IMR-90 (cell line): ENCODE measurements at places on chromosomes 16 and 17. TPM values are rescaled to one million over a fixed set of nuclear protein-coding genes. Genes with fewer than 3 reads are reported as not detected.

DNA sequence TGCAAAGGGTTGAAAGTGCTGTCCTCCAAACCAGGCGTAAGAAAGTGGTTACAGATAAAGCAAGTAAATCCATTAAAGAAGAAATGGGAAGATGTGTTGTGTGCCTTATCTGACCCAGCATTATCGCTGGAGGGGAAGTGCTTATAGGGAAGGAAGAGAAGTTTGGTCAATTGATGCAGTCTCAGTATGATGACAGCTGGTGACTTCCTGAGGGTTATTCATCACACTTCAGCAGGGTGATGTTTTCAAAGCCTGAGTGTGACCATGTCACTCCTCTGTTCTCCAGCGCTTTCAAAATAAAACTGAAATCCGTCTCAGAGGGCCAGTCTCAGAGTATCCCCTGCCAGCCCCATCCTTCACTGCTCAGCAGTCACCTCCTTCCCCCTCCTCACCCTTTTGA is 505.4 kb upstream of the RBFOX1 start:
- no peak overlapping the region for H3K4me3 ChIP-seq
- no peaks in the 10 kb centered on the region for H3K4me1 ChIP-seq
- no peak overlapping the region for H3K27ac ChIP-seq
- no peaks in the 10 kb centered on the region for H3K36me3 ChIP-seq
- no peak for DNase-seq

DNA sequence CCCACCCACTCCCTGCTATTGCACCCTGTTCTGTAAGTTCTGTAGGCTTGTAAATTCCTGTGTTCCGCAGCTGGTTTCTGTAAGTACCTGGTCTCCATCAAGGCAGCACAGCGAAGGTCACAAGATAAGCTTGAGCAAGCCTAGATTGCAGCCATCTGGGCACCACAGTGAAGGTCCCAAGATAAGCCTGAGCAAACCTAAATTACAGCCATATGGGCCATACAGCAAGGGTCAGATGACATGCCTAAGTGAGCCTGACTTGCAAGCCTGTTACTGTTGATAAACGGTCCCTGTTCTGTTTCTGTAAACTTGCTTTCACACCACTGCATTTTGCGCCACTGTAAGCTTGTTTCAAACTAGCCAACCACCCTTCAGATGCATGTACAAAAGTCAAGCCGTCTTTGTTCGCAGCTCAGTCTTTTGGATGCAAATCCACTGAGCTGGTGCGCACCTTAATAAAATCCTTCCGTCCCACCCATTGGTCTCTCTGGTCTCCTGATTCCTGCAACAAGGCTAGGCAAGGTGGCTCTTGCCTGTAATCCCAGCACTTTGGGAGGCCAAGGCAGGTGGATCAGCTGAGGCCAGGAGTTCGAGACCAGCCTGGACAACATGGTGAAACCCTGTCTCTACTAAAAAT is 42.6 kb upstream of the ATF7IP2 start:
- no peaks in the 10 kb centered on the region for H3K4me1 ChIP-seq
- no peaks in the 10 kb centered on the region for H3K36me3 ChIP-seq
- DNase-seq, result no peak
- H3K27me3 ChIP-seq, result no peaks in the 10 kb centered on the region
- no peak overlapping the region for H3K27ac ChIP-seq

DNA sequence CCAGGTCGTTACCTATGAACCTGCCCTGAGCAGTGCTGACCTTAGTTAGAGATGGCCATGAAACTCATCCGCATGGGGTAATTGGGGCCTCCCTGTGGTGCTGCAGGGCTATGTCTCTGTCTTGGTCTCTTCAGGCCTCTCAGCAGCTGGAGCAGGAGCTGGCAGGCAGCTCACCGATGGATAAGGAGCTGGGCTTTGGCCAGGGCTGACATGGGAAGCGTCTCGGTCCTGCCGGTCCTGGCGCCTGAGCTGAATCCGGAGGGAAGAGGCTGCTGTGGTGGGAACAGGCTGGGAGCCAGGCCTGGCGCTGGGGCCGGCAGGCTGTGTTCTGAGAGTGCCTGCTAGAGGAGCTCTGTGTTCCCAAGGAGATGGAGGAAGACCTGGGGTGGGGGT is 10.1 kb downstream of the IL32 start:
- H3K4me1 ChIP-seq, result no peaks in the 10 kb centered on the region
- H3K27me3 ChIP-seq, result peaks cover 53% of the 10 kb centered on the region
- H3K4me3 ChIP-seq, result no peak overlapping the region
- H3K36me3 ChIP-seq, result no peaks in the 10 kb centered on the region
- no peak for DNase-seq

- H3K27me3 ChIP-seq, result no peaks in the 10 kb centered on the region
- DNase-seq, result peak; percentile 47
- peaks cover 3% of the 10 kb centered on the region; the same call in 1 of the 2 replicates for H3K4me1 ChIP-seq
- no peak overlapping the region for H3K27ac ChIP-seq
- no peak overlapping the region for H3K4me3 ChIP-seq
These were observed 32.1 kb upstream of the JPT2 start for GRCh38 chr16:1645914-1646525.

Gene SMURF2
- 736 and 774 TPM in 2 replicates for total RNA-seq

Gene SLC35G6
- not detected in 2 replicates for total RNA-seq

- no peak overlapping the region for H3K27ac ChIP-seq
- H3K27me3 ChIP-seq, result no peaks in the 10 kb centered on the region
- H3K4me1 ChIP-seq, result peaks cover 5% of the 10 kb centered on the region
- DNase-seq, result no peak
- H3K36me3 ChIP-seq, result peaks cover 28% of the 10 kb centered on the region
These were observed 1.4 kb downstream of the CHMP6 start for GRCh38 chr17:80992948-80993624.

Gene MSL1
- 28.3 and 29.7 TPM in 2 replicates for total RNA-seq

GRCh38 chr17:14321476-14321949 is 20.6 kb downstream of the HS3ST3B1 start:
- H3K36me3 ChIP-seq, result no peaks in the 10 kb centered on the region
- no peak for DNase-seq
- H3K27ac ChIP-seq, result no peak overlapping the region
- peaks cover 9% of the 10 kb centered on the region for H3K4me1 ChIP-seq
- no peaks in the 10 kb centered on the region for H3K27me3 ChIP-seq
- H3K4me3 ChIP-seq, result no peak overlapping the region

GRCh38 chr17:68606451-68607307 is 5.5 kb upstream of the FAM20A start:
- no peak for DNase-seq
- H3K4me3 ChIP-seq, result no peak overlapping the region

Gene SMIM36
- total RNA-seq, result not detected in 2 replicates

DNA sequence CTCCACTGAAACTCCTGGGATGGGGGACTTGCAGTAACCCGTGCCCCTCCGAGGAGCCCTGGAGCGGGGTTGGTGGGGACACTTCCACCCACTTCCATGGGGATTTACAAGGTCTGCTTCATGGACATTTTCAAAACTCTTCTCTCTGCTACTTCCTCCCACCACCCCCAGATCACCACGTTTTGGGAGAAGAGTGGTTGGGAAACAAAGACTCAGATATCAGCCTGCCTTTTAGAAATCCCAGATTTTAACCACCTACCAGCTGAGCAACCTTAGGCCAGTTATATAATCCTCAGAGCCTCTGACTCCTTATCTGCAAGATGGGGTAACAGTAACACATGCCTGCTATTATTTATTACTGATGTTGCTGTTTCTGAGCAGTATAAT is 184.8 kb downstream of the CCDC182 start:
- H3K27me3 ChIP-seq, result no peaks in the 10 kb centered on the region
- no peak overlapping the region for H3K27ac ChIP-seq
- no peak for DNase-seq
- H3K4me1 ChIP-seq, result peaks cover 10% of the 10 kb centered on the region
- no peak overlapping the region for H3K4me3 ChIP-seq

Gene LGALS9
- 0.54 and 0.83 TPM in 2 replicates for total RNA-seq

DNA sequence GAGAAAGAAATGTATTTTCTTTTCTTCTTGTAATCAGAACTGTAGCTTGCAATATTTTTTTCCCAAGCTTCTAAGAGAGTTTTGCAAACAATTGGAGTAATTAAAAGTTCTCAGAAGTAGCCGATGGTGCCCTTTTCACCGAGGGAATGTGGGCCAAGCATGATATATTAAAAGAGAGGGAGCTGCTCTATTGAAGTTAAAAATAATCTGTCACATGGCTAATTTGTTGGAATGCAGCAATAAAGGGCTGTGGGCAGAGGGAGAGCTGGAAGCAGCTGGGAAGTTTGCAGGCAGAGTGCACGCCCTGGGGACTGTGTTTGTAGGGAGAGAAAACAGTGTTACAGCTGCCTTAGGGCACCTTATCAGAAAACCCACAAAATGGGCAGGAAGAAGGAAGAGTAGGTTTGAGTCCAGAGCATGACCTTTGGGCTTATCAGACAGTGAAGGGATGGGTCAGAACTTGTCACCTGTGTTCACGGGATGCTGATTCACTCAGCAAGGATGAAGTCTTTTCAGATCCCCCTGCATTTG is 18.5 kb upstream of the TERF2 start:
- DNase-seq, result peak; percentile 40
- H3K27me3 ChIP-seq, result no peaks in the 10 kb centered on the region
- no peak overlapping the region for H3K4me3 ChIP-seq
- H3K27ac ChIP-seq, result no peak overlapping the region
- no peaks in the 10 kb centered on the region for H3K36me3 ChIP-seq

GRCh38 chr16:19400711-19401110 is 17.0 kb upstream of the TMC5 start:
- H3K27ac ChIP-seq, result no peak overlapping the region
- no peaks in the 10 kb centered on the region for H3K36me3 ChIP-seq
- H3K4me3 ChIP-seq, result no peak overlapping the region
- no peaks in the 10 kb centered on the region for H3K4me1 ChIP-seq
- H3K27me3 ChIP-seq, result no peaks in the 10 kb centered on the region
- DNase-seq, result no peak

DNA sequence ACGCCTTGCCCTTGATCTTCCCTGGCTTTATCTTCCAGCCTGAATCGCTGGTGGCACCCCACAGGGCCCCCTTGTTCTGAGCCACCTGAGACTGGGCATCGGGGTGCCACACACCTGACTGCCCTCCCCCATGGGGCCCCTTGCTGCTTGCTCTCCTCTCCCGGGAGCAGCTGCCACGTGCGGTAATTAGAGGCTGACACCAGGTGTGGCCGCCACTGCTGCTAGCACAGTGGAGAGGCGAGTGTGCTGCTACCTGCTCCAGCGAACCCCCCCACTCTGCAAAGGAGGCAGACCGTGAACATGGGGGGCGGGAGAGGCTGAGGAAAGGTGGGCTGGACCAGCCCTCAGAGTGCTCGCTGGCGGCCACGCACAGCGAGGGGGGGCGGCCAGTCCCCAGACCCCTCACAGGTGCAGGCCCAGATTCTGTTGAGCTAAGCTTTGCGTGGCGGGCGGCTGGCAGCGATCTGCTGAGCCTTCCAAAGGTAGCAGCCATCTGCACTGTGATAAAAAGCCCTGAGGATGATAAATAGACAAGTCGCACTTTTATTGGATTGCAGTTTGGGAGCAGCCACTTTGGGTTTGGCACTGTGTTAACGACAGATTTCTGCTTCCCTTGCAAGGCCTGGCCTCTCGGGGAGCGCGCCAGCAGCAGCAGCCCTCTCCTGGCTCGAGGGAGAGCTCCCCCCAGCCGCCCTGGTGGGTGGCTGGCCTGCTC is 167.9 kb upstream of the GSE1 start:
- H3K27ac ChIP-seq, result no peak overlapping the region
- H3K36me3 ChIP-seq, result peaks cover 2% of the 10 kb centered on the region; the same call in 1 of the 2 replicates
- no peaks in the 10 kb centered on the region for H3K4me1 ChIP-seq

GRCh38 chr17:66717641-66718058 is 117.3 kb upstream of the CACNG5 start:
- no peak overlapping the region for H3K27ac ChIP-seq
- DNase-seq, result peak; percentile 12
- no peaks in the 10 kb centered on the region for H3K27me3 ChIP-seq
- H3K36me3 ChIP-seq, result peaks cover 7% of the 10 kb centered on the region; the same call in 1 of the 2 replicates
- H3K4me3 ChIP-seq, result no peak overlapping the region

DNA sequence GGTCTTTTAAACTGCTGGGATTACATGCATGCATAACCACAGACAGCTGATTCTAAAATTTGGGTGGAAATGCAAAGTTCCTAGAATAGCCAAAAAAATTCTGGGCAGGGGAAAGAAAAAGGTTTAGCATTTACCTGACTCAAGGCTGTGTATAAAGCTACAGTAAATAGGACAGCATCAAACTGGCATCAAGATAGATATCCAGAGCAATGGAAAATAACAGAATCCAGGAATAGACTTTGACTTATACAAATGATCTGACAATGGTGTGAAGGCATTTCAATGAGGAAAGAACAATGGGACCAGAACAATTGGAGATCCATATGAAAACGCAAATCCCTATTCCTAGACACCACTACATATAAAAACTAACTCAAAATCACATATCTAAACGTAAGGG is 12.9 kb downstream of the ANKFY1 start:
- H3K27me3 ChIP-seq, result no peaks in the 10 kb centered on the region
- H3K27ac ChIP-seq, result no peak overlapping the region
- peaks cover 8% of the 10 kb centered on the region for H3K4me1 ChIP-seq
- no peak for DNase-seq
- H3K4me3 ChIP-seq, result no peak overlapping the region

GRCh38 chr17:49574945-49575678 is 559 bp upstream of the NXPH3 start:
- DNase-seq, result no peak
- no peaks in the 10 kb centered on the region for H3K36me3 ChIP-seq
- no peak overlapping the region for H3K27ac ChIP-seq
- no peak overlapping the region; the same call in 1 of the 2 replicates for H3K4me3 ChIP-seq

DNA sequence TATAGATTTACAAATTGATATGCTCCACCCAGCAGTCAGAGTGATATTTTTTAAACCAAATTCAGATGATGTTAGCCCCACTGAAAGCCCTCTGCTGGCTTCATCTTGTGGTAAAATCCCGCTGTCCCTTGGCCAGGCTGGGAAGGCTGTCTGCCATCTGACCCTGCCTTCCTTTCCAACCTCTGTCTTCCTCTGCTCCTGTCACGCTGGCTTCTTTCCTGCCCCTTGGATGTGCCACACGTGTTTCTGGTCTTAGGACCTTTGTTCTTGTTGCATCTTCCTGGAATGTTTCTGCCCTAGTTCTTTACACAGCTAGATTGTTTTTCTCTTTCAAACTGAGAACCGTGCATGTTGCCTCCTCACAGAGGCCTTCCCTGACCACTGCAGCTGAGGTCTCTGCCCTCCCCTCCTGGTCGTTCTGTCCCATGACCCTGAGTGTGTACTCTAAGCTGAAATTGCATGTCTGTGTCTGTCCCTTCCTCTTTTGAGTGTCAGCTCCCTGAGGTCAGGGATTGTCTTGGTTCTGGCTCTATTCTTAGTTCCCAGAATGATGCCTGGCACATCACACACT is 11.4 kb downstream of the NT5M start:
- H3K4me3 ChIP-seq, result no peak overlapping the region
- H3K4me1 ChIP-seq, result no peaks in the 10 kb centered on the region
- no peaks in the 10 kb centered on the region for H3K36me3 ChIP-seq
- DNase-seq, result no peak
- no peak overlapping the region for H3K27ac ChIP-seq

Gene GFOD2
- total RNA-seq, result 15.8 and 18.1 TPM in 2 replicates
